ENCODE measurements at places on chromosomes 5 and 9.

- DNase-seq = no peak
Observed at GRCh38 chr5:73826301-73827105, 200.5 kb downstream of the ARHGEF28 start.

- no peak for DNase-seq
Observed at GRCh38 chr5:55864606-55865541, 13.7 kb downstream of the IL31RA start.

DNA sequence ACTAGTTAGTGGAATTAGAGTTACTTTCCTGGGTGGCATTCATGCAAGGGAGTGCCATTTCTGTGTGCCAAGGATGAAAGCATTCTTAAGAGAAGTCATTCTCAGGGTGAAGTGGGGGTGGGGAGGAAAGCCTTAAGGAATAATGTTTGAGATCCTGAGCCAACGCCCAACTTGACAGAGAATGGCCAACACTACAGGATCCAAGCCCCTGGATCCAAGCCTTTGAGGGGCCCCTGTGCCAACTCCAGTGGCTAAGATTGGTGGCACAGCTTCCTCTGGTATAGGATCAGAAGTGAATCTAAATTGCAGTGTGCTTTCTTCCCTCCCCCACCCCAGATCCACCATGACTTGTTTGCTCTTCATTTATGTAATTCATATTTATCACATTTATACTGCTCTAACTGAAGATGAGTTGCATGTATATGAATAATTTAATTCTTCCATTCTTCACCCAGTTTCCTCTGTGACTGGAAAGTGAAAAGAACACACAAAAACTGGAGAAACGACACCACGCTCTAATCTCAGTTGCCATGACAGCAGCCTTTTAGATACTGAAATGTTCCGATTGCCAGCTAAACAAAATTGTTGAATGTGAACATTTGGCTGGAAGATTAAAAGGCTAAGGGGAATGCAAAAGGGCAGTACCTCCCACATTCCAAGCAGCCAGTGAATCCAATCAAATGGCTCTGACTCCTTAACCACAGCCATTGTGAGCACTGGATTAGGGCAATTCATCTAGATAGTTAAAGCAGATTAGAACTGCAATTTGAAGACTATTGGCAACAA, 4.5 kb downstream of the ZNF608 start:
- DNase-seq = no peak

DNA sequence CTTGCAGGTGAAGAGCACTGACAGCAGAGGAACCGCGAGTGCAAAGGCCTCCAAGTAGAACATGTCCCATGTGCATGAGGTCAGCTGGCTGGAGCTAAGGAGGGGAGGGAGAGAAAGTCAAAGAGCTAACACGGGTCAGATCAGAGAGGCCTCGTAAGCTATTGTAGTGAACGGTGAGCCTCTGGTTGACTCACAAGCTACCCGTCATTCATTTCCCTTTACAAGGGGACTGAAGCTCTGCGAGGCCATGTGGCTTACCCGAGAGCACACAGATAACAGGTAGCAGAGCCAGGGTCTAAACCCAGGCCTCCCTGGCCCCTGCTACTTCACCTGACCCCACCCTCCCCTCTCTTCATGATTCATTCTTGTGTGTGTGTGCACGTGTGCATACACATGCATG, 152.7 kb upstream of the ADRA1B start:
- DNase-seq = no peak

DNA sequence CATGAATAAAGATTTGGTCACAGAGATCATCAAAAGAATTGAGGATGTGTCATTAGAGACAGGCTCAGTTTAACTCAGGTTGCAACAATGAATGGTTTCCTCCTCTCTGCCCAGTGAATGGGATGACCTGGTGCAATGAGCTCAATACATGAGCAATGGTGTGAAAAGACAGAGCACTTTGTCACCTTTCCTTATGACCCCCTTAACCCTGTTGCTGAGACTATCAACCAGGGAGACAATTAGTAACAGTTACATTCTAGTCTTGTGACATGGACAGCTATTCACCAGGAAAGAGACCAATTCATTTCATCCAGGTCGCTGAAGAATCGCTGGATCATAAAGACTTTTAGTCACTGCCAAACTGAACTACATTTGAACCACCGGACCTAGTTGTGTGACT, 19.9 kb upstream of the CDH6 start:
- DNase-seq = no peak

DNA sequence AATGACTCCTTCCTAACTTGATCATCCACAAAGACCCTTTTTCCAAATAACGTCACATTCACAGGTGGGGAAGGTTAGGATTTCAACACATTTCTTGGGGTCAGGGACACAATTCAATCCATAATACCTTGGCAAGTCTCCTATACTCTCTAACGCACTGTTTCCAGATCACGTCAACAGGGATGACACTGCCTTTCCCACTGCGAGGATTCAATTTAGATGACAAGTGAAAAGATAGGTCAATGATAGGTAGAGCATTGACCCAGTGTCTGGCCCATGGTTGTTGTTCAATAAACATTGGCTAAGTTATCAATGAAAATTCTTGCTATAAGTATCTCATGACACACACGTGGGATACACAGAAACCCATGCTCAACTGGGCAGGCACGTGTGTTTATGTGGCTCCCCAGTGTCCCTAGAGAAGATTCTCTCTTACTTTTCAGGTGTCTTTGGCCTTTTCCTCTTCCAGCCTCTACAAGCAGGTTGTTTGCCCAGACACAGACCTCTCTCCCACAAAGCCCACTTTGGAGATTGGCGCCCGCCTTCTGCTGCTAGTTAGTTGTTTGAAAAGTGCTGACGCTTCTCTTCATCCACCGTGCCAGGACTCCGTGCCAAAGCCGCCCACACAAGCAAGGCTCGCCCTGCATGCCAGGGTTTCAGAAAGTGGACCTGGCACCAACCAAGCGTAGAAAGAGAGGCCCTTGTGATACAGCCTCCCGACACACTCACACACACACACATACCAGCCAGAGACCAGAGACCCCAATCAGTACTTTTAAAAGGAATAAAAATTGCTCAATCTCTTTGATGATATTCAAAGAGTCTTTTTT, 594.5 kb downstream of the BNC2 start:
- no peak for DNase-seq

DNA sequence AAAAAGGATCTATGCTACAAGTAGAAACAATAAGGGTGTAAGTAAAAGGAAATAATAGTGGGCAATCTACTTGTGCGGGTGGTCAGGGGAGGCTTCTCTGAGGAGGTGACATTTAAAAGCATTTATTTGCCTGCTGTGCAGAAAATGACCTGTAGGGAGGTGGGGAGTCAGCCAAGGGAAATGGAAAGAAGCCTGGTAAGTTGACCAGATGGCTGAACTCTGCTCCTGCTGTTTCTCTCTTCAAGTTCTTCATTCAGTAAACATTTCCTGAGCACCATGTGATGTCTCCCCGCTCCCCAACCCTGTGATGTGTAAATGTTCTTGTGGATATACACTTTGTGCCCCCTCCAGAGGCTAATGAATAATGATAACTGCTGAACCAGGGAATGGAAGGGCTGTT, 9.9 kb upstream of the SPIN1 start:
- no peak for DNase-seq

DNA sequence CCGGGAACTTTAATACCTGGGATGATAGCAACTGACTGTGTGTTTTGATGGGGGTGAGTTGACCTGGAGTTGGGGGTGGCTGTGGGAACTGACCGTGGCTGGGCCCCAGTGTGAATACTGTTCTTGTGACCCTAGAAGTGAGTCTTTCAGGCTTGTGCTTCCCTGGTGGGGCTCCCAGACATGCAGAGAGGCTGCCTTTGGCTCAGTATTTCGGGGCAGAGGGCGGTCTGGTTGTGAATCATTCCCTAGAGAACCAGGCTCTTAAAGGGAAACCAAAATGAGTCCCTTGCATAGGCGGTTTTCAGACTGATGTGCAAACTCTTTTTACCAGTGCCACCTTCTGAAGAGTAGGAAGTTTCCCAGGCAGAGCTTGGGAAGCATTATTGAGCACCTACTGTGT, 132.1 kb downstream of the MACROH2A1 start:
- no peak for DNase-seq

DNA sequence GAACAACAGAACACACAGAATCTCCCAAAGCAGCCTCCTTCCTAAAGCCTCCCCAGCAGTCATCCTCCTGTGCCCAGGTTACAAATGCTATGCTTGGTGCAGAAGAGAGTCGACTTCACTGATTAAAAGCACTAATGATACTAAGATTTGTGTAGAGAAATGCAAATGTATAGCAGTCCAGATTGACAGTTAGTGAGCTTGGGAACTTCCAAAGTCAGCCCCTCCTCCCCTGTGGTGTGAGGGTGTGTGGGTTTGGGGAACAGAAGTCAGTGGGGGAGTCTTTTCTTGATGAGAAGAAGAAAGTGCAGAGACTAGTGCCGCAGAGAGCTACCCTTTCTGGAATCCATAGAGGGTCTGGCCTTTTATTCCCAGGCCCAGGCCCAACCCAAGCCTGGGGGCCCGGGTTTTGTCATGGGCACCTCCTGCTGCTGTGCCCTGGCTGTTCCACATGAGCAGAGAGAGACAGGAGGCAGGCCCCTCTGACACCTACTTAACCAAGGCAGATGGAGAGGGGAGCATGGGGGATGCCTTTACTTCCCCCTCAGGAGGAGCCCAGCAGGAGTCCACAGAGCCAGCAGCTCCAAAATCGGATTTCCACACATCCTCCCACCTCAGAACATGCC, 173.3 kb downstream of the DENND1A start:
- no peak for DNase-seq

DNA sequence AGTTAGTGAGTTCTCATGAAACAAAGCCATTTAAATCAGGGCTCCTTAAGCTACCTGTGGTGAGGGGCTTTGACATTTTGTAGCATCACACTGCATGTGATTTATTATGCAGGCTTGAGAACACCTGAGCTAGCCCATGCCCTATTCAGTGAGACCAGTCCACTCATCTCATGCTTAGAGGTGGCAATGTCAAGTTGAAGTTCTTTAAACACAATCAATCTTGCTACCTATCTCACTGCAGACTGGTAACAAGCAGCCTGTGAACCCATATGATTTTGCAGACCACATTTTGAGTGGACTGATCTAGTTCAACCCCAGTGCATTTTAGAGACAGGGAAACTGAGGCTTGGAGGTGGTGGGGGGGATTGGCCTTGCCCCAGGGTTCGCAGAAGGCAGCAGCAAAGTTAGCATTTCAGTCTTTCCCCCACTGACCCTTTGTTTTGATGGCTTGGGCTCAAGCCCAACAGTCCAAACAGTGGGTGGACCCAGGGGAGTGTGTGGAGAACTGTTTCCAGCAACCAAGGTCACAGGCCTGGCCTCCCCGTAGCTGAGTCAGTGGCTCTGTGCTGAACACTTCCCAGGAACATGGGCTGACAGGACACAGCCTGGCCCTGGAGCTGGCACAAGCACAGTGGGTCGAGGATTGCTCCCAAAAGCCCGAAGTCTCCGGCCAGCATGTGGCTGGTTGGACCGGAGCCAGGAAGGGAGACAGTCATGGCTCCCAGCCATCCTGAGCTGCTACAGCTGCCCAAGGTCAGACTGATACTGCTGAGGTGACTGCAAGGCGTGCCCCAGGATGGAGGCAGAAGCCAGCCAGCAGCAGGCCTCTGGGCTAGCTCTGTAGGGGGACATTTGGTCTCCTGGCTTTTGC, 95.3 kb downstream of the RGS3 start:
- DNase-seq = no peak

DNA sequence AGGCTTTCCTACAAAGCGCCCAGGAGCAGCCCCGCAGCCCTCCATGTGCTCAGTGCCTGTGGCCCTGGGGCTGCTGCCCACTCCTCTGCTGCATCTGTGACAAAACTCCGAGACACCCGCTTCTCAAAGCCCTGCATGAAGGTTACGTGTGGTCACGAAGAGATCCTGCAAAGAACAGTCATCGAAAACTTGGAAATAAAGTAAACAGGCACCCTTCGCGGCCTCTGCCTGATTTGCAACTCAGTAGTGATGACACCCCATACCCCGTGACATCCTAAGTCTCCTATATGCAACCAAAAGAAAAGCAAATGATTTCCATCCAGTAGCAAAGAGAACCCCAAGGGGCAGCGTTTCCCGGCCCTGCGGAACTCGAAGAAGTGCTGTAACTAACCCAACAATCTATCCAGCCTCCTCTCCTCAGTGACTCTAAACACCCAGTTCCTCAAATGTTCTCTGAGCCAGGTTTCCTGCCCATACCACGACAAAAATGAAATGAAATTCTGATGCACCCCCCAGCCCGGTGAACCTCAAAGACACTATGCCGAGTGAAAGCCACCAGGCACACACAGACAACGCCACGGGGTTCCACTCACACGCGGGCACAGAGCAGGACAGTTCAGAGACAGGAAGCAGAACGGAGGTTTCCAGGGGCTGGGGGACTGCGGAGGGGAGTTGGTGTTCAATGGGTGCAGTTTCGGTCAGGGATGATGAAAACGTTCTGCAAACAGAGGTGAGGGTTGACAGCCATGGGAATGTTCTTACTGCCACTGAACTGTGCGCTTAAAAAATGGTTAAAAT, 19.0 kb downstream of the NACC2 start:
- DNase-seq = no peak

GRCh38 chr9:96232539-96233241, 69.3 kb downstream of the HSD17B3 start:
- DNase-seq = peak; percentile 27

DNA sequence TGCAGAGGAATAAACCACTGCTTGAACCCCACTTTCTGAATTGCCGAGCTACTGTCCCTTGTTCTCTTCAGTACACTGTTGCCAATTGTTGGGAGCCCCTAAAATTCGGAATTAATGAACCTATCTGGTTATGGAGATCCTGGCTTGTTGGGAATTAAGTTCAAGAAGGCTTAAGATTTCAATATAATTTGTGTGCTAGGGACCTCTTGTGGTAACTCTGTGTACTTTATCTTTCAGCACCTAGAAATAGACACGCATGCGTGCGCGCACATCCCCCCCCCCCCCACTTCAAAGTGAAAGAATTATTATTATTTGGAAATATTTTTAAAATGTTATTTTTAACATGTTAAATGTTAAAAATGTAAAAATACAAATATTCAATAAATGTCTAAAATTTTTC, 53.3 kb upstream of the FAM169A start:
- DNase-seq = no peak

DNA sequence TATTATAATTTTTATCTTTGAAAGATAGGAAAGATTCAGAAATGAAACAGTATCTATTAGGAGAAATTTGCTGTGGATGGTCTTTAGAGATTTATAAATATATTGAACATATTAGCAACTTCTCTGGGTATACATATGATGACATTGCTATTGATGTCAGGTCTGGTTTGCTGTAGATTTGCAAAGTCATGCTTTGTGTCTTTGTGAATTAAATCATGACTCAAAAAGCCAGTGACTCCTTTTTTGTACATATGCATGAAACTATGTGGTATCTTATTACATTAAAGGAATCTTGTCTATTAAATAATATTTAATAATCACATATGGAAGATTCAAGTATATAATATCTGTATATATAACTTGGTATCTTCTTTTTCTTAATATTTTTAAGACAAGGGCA, 141.9 kb downstream of the ST8SIA4 start:
- DNase-seq = no peak

GRCh38 chr5:163360656-163361055, 76.7 kb upstream of the CCNG1 start:
- no peak for DNase-seq

GRCh38 chr9:34457266-34458012, 931 bp downstream of the FAM219A start:
- peak; percentile 37 for DNase-seq

All from neural crest cell (in vitro differentiated cells).